ENCODE measurements at places on chromosomes 6 and 20.

- no peak for DNase-seq
Measured at GRCh38 chr6:971981-972640, 279.2 kb upstream of the EXOC2 start.

DNA sequence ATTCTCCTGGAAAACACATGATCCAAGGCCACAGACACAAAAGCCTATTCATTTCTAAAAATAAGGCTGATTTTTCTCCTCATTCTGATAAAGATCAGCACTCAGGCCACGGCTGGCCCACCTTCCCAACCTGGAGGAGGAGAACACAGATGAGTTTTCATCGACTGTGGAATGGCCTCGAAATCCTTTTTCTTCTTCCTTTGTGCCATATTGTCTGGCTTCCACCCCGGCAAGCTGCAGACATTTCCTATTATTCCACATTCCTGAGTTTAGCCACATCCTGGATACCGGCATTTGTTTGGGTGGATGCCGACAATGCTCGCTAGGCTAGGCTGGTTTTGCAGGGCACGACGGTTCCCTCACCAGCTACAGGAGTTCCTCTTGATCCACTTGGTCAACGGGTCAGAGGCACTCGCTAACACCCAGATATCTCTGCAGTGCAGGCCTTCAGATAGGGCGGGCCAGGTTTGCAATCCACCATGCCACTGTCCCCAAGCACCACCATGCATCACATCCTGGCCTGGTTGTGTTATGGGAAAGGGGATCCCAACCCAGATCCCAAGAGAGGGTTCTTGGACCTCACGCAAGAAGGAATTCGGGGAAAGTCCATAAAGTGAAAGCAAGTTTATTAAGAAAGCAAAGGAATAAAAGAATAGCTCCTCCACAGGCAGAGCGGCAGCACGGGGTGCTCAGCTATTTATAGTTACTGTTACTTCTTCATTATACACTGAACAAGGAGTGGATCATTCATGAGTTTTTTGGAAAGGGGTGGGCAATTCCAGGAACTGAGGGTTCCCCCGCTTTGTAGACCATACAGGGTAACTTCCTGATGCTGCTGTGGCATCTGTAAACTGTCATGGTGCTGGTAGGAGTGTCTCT is 4.2 kb upstream of the CTSZ start:
- DNase-seq = peak; percentile 60

- DNase-seq = no peak
Measured at GRCh38 chr6:35216851-35217811, 3.4 kb downstream of the SCUBE3 start.

GRCh38 chr6:44034931-44035345 is 92.3 kb downstream of the MRPL14 start:
- no peak for DNase-seq

DNA sequence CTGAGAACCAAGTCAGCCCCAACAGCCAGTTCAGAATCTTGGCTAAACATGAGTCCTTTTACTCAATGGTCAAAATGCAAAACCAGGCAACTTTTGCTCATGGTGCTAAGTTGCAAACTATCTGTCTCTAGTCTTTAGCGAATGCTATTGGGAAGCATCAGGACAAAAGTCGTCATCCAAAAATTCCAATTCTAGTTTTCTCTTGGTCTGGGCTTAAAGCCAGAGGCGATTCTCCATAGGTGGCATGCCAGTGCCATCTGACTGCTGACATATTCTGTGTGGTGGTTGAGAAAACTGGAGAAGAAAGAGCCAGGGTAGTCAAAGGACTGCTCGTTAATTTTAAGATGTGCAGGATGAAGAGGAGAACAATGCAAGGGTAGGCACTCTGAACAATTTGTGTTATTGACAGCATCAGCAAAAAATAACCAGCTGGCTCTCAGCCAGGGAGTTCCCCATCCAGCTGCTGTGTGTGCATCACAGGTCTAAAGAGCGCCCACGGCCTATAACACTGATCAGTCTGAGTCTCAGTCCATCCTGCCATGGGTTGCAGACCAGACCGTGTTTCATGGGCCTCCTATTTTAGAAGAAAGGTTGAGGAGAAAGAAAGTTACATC is 313.6 kb downstream of the ALDH8A1 start:
- peak; percentile 49 for DNase-seq
